Activated naive CD4-positive, alpha-beta T cell (primary cell): ENCODE measurements at places on chromosomes 7 and 10.
A peak's percentile ranks its signal among the peaks of the same experiment; 100 is the strongest.

DNA sequence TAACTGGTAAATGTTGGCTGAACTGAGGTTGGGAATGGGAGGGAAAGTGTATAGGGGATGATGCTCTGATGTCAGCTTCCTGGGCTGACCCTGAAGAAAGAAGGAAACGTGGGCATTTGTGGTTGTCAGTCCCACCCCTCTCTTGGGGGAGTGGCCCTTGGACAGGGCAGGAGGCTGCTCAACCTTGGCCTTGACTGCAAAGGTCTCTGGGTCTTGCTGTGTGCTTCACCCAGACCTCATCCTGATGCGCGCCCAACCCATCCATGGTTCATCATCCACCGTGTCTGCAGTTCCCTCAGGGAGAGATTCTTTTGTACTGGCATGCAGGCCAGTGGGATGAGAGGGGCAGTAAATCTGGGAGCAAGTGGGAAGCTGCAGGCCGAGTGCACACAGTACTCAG is 4.7 kb upstream of the ZYX start:
- no peak for DNase-seq

DNA sequence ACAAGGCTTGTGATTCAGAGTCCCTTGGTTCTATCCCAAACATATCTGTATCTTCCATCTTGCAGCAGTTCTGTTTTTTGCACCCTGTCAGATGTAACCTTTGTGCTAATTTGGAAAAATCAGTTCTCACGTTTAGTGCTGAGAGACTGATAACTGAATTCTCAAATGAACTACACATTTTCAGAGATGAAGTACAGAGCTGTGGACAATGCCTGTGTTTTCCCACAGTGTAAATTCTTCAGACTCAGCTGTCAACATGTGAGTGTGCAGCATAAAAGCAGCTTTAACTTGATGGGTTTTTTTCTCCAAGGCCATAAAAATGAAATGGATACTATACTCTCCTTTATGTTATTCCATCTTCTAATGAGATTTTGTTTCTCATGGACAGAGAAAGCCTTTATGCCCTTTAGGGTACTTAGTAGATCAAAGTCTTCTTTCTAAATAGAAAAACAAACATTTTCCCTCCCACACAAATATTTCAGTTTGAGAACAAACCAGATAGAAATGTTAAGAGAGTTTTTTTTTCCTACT is 150.9 kb downstream of the SEMA3A start:
- no peak for DNase-seq

DNA sequence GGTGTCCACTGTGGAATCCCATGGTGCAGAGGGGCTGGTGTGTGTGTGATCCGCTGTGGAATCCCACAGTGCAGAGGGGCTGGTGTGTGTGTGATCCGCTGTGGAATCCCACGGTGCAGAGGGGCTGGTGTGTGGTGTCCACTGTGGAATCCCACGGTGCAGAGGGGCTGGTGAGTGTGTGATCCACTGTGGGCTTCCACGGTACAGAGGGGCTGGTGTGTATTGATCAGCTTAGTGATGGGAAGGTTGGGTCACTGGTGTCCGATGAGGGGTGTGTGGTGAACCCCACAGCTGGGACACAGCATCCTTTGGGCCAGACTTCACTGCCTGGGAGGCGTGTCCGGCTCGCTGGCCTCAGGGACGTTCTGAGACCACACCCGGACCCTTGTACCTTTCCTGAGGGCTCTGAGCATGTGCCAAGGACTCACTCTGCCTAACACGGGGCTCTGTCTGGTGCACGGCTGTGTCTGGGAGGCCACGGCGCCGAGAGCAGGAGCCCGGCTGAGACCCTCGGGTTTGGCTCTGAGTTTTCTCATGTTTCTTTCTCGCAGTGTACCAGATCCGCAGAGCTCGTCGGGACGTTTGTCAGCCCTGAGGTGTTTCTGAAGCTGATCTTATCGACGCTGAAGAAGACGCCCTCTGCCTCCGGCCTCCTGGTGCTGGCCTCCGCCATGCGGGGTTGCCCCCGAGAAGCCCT is 29.3 kb upstream of the PRKAR1B start:
- no peak for DNase-seq

GRCh38 chr7:97298561-97298960 is 181.1 kb downstream of the SDHAF3 start:
- DNase-seq = no peak

DNA sequence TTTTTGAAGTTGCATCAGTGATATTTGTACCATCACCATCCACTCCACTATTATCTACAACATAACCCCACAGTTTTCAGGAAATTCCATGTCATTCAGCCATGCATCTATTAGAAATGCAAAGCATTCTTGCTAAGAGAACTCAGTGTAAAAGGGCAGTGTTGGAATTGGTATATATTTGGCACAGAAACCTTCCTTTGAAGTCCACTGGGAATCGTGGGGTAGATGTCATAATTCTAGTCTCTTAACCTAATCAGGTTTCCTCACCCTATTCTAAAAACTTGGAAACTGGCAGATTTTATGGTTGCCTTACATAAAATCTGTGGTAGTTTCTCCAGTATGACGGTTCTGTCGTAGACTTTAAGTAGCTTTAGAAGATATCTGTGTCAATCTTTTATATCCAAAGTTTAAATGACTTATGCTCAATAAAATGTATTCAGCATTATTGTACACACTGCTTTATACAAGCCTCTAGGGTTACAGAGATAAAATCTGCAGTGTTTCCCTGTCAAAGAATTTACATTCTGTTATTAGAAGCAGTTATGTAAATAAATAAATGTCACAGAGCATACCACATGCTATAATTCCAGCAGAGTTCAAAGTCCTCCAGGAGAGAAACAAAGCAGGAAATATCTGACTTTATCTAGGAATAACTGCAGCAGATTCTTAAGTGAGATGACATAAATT is 704.4 kb upstream of the CELF2 start:
- no peak for DNase-seq

GRCh38 chr10:97708976-97709946 is 4.3 kb upstream of the MARVELD1 start:
- peak; percentile 10 for DNase-seq

GRCh38 chr7:23234569-23235296 is 11.8 kb upstream of the GPNMB start:
- DNase-seq = no peak

- no peak for DNase-seq
Observed at GRCh38 chr7:92815412-92815811, 21.0 kb downstream of the CDK6 start.

DNA sequence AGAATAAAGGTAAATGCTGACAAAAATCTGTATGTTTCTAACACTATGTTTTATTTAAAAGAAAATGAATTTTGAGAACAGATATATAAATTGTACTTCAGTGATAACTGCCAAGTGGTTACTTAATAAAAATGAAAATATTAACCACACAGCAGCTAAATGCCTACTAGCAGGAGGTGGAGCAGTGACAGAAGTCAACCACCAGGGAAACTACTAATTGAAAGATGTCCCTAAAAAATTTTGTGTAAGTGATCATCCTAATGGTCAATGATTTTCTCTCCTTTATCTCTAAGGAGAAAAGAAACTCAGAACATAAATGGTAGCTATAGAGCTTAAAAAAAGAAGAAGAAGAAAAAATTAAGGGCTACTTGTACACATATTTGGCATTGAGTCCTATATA is 22.9 kb downstream of the WNT16 start:
- DNase-seq = no peak

- no peak for DNase-seq
Observed at GRCh38 chr10:13086056-13086455, 13.9 kb upstream of the OPTN start.

DNA sequence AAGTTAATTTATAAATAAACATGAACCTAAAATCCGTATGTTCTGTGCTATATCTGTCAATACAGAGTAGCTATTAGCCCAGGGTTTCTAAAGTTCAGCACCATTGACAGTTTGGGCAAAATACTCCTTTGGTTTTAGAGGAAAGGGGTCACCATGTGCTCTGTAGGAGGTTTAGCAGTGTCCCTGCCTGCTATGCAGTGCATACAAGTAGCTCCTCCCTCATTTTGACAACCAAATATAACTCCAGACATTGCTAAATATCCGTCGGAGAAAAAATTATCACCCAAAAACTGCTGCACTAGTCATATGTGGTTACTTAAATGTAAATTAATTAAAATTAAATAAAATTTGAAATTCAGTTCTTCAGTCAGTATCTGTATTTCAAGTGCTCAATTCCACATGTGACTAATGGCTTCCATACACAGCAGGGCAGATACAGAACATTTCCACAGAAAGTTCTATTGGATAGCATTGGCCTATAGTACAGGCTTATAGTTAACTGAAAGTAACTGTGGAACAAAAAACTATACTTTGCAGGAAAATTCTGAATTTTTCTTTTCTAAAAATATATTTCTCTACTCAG is 6.4 kb downstream of the UPF2 start:
- DNase-seq = no peak

- no peak for DNase-seq
Observed at GRCh38 chr7:22732556-22733126, 5.6 kb downstream of the IL6 start.

DNA sequence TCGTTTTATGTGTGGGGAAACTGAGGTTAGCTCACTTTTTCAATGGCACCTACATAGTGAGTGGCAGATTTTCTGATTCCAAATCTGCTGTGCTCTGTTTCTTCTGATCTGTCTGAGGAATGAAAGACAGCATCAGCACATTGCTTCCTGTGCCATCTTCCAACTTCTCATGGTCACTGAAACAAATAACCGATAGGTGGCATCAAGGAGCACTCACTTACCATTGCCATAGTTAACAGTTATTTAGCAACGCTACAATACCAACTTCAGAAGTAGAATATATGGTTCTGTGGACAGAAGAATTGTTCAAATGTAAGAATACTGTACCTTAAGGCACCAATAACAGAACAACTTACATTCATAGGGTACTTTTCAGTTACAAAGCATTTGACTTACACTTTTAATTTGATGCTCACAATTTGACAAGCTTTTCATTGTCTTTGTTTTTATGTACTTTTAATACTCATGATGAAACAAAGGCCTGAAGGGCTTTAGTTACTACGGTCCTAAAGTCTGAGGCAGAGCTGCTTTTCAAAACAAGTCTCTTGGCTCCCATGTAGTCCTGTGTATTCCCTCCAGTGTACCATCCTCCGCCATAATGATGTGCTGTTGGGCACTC is 228.9 kb upstream of the TCF7L2 start:
- peak; percentile 1 for DNase-seq

DNA sequence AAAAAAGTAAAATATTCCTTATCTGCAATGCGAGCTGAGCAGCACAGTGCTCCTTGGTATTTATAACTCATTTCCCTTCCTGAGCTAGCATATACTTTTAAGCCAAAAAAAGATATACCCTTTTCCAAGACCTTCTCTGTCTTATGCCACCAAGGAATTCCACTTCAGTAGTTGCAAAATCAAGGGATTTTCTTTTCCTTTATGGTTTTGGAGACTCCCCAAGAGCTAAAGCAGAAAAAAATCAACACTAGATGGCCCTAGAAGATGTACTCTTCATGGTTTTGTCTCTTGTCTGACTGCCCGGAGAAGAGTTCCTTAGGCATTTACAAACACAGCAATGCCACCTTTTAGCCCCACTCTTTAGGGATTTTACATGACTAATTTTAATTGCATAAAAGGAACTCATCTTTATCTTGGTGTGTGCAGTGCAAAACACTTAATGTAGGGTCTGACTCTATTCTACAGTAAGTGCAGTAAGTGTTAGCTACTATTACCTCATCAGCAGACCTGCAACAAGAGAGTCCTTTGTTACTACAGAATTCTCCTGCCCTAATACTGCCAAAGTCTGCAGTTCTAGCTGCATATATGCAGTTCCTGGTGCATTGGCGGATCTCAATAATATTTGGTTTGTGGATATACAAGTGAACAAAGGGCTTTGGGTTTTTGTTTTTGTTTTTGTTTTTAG is 443.3 kb downstream of the GFRA1 start:
- no peak for DNase-seq

DNA sequence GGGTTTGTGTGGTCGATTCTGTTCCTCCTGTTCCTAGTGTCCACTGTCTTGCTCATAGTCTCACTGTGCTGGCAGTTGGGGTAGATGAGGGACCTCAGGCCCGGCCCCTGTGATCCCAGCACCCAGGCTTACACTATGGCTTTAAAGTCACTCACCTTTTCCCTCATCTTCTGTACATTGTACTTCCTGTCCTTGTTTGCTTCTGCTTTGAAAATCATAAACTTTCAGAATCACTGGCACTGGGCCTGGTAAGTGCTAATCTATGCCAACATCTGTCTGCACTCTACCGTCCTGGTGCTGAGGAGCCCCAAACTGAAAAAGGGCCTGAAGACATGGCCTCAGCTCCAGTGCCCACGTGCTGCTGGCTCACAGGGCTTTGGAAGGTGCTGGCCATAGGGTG is 5.7 kb upstream of the TAS2R60 start:
- no peak for DNase-seq

GRCh38 chr7:100544967-100545359 is 6.0 kb downstream of the AGFG2 start:
- DNase-seq = no peak

GRCh38 chr10:111338805-111339204 is 262.0 kb downstream of the ADRA2A start:
- DNase-seq = no peak

GRCh38 chr10:70880077-70880534 is 8.3 kb downstream of the PCBD1 start:
- peak; percentile 20 for DNase-seq

DNA sequence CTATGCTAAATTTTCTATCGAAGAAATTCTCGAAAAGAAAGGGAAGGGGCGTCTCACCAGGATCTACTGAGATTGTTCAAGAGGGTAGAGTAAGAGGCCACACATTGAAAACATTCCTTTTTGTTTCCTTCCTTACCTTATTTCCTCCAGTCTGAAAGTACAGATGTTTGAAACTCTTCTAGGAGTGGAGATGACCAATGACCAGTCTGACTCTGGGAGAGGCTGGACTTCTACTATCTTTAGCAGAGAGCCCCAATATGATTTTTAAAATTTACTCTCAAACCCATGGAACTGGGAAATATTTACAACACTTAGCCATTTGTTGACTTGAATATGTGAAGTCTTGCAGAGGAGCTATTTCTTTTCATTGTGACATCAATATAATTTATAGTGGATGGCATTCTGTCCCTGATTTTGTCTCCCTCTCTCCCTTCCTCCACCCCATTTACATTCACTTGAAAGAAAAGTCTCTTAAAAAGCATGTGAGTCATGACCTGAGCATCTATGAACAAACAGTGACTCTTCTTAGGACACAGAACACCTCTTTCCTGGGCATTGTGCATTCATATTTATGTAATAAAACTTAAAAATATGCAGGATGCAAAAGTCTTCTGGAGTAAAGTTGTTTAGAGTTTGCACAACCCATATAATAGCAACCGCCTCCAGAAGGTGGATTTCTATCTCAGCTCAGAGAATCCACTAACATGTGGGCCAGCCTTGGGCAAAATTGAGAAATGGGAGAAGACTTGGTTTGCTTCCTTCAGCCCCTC is 31.2 kb upstream of the BMPER start:
- no peak for DNase-seq

- no peak for DNase-seq
Observed at GRCh38 chr10:46525177-46525823, 31.2 kb downstream of the GPRIN2 start.

GRCh38 chr10:69573056-69573806 is at the start of gene NEUROG3:
Gene NEUROG3, minus strand, starts transcription at chr10:69573422. Its CDS starts 379 bp downstream, at chr10:69573043.
- no peak for DNase-seq

GRCh38 chr7:149297034-149297755 is 35.2 kb downstream of the ZNF783 start:
- DNase-seq = no peak

- DNase-seq = no peak
Observed at GRCh38 chr7:156635529-156636385, 4.8 kb upstream of the RNF32 start.
